ENCODE measurements at places on chromosomes 2 and 18. TPM values are rescaled to one million over a fixed set of nuclear protein-coding genes. Genes with fewer than 3 reads are reported as not detected.

Gene FSIP2
- total RNA-seq, result 2.4 TPM

Gene CNNM4
- 15.7 TPM for total RNA-seq

Gene DSC3
- total RNA-seq, result 3.7 TPM

Gene TMEM163
- total RNA-seq, result 0.31 TPM

Gene FSHR
- 0.05 TPM for total RNA-seq

Gene CCDC93
- 60.5 TPM for total RNA-seq

Gene MTIF2
- total RNA-seq, result 29.7 TPM

Gene NMUR1
- 0.53 TPM for total RNA-seq

Gene CRYBA2
- total RNA-seq, result not detected

Gene ADRA2B
- total RNA-seq, result not detected

Gene CENPO
- total RNA-seq, result 7.8 TPM

Gene TMEM37
- total RNA-seq, result 0.38 TPM

Gene EHBP1
- total RNA-seq, result 66.5 TPM

Gene C18orf54
- total RNA-seq, result 2.3 TPM

Gene DSG2
- 0.11 TPM for total RNA-seq

Gene CAD
- total RNA-seq, result 62.9 TPM

Gene MOGAT1
- total RNA-seq, result not detected

Gene PTMA
- total RNA-seq, result 1,347 TPM

Gene RPL37A
- total RNA-seq, result 10,478 TPM

Gene DTYMK
- 21.3 TPM for total RNA-seq

Gene PHLPP1
- total RNA-seq, result 12.2 TPM

Gene SLC23A3
- 0.66 TPM for total RNA-seq

Gene REEP1
- 81.0 TPM for total RNA-seq

Gene SCN3A
- total RNA-seq, result 0.66 TPM
